ENCODE measurements at places on chromosomes 5 and 9. TPM values are rescaled to one million over a fixed set of nuclear protein-coding genes. Genes with fewer than 3 reads are reported as not detected.

- DNase-seq: no peak
- H3K4me1 ChIP-seq: no peaks in the 10 kb centered on the region
- H3K27ac ChIP-seq: no peak overlapping the region
- no peaks in the 10 kb centered on the region for H3K36me3 ChIP-seq
These were observed 82.1 kb downstream of the FBN2 start for GRCh38 chr5:128455841-128456361.

DNA sequence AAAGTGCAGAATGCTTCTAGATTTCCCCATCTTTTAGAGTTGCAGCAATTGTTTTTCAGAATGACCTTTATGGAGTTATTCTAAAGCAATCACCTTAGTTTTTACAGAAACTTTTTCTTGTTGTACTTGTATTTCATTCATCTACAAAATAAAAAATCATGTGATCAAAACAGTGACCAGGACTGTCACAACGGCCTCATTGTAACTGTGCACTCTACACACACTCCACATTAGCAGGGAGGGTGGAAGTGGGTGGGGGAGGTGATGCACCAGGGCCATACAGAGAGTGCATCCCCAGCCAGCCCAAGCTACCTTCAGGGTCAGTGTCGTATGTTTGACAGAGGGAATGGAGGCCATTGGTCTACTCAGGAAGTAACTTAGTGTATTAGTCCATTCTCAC lies 26.9 kb downstream of the EGFLAM start:
- H3K27me3 ChIP-seq: no peaks in the 10 kb centered on the region
- no peaks in the 10 kb centered on the region for H3K36me3 ChIP-seq
- no peaks in the 10 kb centered on the region for H3K4me1 ChIP-seq
- no peak overlapping the region for H3K27ac ChIP-seq
- DNase-seq: no peak

DNA sequence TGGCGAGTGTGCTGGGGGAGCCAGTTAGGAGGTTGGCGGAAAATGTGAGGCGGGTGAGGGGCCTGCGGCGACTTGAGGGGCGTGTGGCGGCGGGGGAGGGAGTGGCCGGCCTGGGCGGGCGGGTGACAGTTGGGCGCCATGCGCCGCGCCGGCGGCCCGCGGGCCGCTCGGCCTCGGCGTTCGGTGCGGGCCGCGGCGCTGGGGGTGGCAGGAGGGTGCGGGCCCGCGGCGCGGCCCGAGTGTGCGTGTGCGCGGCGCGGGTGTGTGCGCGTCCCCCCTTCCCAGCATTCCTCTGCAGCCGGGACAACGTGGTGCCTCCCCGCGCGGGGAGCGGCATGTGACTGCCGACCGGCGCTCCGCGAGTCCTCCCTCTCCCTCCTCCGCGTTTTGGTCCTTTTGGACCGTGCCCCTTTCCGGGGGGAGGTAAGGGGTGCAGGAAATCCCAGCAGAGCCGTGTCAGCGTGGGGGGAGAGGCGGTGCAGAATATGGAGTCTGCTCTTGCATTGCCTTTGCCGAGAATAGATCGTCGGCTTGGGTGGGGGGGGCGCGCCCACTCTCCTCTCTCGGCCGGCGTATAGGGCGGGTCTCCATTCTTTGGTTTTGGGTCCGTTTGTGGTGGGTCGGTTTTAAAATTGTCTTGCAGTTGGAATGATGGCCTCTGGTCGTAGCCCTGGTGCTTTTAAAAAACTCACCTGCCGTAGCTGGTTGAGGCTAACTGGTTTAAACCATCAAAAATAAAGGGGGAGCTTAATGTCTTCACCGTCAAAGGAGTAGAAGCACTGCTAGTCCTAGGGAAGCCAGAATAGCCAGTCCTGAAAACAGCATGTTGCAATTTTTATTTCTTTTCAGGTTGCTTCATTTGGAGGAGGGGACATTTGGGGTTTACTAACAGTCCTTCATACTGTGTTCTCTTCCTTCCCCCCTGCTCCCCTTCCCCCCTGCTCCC lies 2.0 kb downstream of the LARP1 start:
- peak overlapping the region; percentile 88 for H3K4me3 ChIP-seq
- peak overlapping the region; percentile 51 for H3K27ac ChIP-seq
- DNase-seq: peak; percentile 29
- no peaks in the 10 kb centered on the region for H3K36me3 ChIP-seq

GRCh38 chr5:125037020-125037419 lies 290.6 kb upstream of the ZNF608 start:
- no peaks in the 10 kb centered on the region for H3K36me3 ChIP-seq
- H3K27ac ChIP-seq: no peak overlapping the region
- H3K4me3 ChIP-seq: no peak overlapping the region
- H3K27me3 ChIP-seq: no peaks in the 10 kb centered on the region

Gene PAPPA
- 0.41 TPM for polyA plus RNA-seq

Gene PCDHA4
- polyA plus RNA-seq: 0.26 TPM

Gene ACER2
- polyA plus RNA-seq: 5.2 TPM

Gene GDA
- not detected for polyA plus RNA-seq
